ENCODE measurements at places on chromosomes 7 and 10.

- no peak for DNase-seq
Observed at GRCh38 chr7:29424295-29424983, 139.2 kb upstream of the PRR15 start.

- DNase-seq = no peak
Observed at GRCh38 chr7:92750447-92750839, 85.9 kb downstream of the CDK6 start.

DNA sequence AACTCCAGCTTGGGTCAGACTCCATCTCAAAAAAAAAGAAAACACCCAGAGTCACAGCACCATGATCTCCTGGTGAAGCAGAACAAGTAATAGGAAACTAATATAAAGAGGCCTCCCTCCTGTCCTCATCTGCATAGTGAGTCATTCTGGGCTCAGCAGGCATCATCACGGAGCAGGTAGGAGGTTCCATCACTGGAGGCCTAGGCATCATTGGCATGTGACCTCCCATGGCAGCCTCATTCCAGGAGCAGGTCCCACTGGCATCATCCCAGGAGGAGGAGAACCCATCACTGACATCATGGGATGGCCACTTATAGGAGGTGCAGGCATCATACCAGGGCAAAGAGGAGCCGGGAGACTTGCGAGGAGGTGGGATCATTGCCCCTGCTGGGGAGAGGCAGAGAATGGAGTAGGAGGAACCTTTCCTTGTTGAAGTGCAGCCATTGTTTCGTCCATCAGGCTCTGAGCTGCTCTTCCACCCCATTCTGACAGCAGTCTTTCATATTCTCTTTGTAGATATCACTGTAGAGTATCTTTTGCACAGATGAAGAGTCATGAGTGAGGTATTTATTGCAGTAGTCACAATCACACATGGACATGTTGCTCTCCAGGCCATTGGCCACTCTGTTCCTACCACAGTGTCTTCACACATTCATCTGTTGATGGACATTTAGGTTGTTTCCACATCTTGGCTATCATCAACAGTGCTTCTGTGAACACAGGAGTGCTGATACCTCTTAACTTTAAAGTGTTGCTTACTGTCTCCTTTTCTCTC, 73.8 kb downstream of the OSBPL3 start:
- DNase-seq = no peak

- no peak for DNase-seq
Observed at GRCh38 chr10:36817898-36818297, 307.5 kb upstream of the ANKRD30A start.

DNA sequence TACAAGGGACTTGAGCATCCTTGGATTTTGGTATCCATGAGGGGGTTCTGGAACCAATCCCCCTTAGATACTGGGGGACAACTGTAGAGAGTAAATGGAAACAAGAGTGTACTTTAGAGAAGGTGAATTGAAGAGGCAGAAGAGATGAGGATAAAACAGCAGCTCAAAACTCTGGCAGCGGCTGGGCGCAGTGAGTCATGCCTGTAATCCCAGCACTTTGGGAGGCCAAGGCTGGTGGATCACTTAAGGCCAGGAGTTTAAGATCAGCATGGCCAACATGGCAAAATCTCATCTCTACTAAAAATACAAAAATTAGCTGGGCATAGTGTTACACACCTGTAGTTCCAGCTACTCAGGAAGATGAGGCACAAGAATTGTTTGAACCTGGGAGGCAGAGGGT, 218.7 kb downstream of the GALNT17 start:
- no peak for DNase-seq

- no peak for DNase-seq
Observed at GRCh38 chr7:2700141-2700850, 12.3 kb downstream of the AMZ1 start.

DNA sequence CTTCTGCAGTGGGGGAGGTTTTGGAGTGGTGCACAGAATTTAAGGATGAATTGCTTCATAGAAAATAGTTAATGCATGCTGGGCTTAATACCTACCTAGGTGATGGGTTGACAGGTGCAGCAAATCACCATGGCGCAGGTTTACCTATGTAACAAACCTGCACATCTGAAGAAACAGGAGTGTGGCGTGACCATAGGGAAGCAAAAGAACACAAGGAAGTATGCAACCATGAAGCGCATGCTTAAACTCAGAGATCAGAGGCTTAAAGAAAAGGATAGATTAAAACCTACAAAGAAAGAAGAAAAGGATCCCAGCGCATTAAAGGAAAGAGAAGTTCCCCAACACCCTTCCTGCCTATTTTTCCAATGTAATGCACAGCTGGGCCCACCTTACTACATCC, 22.0 kb downstream of the CCDC126 start:
- no peak for DNase-seq

DNA sequence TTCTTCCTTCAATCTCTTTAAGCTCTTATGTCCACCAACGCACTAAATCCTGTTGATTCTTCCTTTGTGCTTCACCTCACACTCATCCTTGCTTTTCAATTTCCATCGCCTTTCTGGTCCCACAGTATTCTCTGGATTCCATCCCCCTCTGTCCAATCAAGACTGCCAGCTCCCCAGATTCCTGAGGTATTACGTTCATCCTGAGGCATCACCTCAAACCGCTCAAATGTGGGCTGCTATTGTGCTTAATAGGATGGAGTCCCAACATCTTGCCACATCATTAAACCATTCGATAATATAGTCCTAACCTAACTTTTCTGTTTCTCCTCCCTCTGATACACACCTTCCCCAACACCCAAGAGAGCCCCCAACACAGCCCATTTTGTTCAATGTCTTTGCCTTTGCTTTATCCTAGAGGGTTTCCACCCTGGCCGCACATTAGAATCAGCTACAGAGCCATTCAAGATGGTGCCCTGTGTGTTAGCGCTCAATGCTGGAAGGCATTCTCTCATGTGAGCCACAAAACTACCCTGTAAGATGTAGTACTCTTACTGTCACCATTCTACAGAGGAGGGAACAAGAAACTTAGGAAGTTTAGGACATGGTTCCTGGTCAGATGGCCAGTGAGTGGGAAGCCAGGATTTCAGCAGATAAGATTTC, 79.5 kb upstream of the LEP start:
- DNase-seq = no peak

GRCh38 chr10:100939763-100940344, 27.1 kb downstream of the SLF2 start:
- no peak for DNase-seq

- DNase-seq = no peak
Observed at GRCh38 chr7:149616898-149617297, 119.3 kb upstream of the ZNF746 start.

DNA sequence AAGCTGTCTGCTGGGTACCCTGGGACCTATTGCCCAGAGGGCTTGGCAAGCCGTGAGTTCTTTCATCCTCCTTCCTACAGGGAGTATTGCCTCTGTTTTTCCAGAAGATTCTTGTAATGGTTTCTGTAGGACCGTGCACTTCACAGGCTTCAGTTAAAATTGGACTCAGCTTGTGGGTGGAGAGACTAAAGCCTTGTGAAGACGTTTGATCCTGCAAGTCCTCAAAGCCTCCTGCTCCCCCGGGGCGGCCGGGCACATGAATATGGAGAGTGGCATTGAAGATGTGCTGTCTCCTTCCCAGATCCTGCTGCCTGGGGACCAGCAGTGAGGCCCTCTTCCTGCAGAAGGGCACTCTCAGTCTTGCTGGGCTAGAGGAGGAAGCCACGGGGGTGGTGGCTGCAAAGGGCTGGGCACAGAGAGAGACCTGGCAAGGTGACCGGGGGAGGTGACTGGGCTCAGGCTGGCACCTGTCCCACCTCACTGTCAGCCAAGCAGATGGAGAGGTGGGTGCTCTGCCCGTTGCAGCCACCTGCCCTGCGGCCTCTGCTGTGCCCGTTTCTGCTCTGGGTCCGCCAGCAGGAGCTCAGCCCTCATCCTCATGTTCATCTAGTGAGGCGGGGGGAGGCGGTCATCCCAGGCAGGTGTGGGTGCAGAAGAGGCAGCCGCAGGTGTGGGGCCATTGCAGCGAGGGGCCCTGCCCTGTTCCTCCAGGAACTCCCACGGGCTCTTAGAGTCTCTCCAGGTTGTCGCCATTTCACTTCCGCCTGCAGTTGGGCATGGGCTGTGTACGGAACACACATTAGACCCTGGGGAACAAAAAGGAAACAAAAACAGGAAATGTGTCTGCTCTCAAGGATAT, 55.7 kb downstream of the TMEM209 start:
- no peak for DNase-seq

DNA sequence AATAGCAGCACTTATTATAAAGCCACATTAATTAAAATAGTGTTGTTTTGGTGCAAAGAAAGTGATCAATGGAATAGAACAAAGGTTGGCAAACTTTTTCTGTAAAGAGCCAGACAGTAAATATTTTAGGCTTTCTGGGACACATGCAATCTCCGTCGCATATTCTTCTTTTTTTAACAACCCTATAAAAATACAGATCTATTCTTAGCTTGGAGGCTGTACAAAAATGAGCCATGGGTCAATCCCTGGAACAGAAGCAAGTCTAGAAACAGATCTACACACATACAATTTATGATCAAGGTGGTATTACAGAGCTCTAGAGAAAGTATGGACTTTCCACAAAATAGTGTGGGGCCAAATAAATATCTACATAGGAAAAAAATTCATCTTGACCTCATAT, 71.8 kb downstream of the ARHGAP21 start:
- DNase-seq = no peak

- DNase-seq = no peak
Observed at GRCh38 chr10:27723436-27723835, 22.2 kb downstream of the MKX start.

DNA sequence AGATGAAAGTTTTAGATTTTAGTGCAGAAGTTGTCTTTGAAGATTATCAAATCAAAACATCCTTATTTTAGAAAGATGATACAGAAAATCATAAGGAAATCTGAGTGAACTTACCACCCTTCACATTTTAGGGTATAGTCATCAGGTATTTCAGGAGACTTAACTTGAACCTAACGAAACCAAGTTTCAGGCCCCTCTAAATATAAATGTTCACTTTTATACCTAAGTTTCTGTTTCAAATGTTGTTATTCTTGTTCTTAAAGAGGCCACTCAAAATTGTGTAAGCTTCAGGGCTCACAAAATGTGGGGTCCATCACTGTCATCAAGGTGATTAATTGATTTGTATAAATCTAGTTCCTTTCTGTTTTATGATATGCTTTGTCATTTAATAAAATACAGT, 216.2 kb downstream of the KIAA1217 start:
- no peak for DNase-seq

DNA sequence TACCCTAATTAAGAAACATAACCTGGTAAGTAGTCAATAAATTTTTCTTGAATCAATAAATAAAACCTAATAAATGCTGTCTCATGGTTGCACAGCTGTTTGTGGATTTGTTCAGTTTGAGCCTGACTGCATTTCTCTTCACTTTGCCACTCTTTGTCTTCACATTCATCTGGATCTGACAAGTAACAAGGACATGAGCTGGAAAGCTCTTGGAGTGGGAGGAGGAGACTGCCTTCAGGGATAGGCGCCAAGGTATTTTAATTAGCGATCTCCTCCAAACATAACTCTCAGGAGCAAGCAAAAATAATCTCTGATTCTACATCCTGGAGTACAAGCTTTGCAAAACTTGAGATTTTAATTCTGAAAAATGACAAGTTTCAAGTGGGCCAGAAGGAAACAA, 251.0 kb downstream of the BMPER start:
- no peak for DNase-seq

- no peak for DNase-seq
Observed at GRCh38 chr10:8511026-8511425, 456.5 kb downstream of the GATA3 start.

GRCh38 chr7:80790877-80791276, 128.0 kb downstream of the SEMA3C start:
- no peak for DNase-seq

- DNase-seq = no peak
Observed at GRCh38 chr10:93235686-93236085, 162.0 kb downstream of the CYP26A1 start.

- no peak for DNase-seq
Observed at GRCh38 chr7:28958235-28958979, at the start of gene TRIL. Gene TRIL (minus strand): TSS chr7:28958330. CDS start chr7:28958046, 284 bp downstream.

DNA sequence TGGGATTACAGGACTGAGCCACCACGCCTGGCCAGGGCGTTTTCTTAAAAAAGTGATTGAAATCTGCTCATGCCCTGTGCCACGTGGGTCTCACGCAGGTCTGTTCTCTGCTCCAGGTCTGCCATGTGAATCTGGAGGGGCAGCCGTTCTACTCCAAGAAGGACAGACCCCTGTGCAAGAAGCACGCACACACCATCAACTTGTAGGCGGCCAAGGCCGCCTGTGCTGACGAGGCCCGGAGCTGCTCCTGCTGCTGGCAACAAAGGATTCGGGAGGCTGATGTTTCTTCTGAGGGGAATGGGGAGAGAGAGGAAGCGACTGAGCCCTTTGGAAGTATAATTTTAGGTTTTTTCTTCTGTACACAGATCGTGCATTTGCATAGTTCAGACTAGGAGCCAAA, 23.6 kb upstream of the BMPR1A start:
- DNase-seq = no peak

DNA sequence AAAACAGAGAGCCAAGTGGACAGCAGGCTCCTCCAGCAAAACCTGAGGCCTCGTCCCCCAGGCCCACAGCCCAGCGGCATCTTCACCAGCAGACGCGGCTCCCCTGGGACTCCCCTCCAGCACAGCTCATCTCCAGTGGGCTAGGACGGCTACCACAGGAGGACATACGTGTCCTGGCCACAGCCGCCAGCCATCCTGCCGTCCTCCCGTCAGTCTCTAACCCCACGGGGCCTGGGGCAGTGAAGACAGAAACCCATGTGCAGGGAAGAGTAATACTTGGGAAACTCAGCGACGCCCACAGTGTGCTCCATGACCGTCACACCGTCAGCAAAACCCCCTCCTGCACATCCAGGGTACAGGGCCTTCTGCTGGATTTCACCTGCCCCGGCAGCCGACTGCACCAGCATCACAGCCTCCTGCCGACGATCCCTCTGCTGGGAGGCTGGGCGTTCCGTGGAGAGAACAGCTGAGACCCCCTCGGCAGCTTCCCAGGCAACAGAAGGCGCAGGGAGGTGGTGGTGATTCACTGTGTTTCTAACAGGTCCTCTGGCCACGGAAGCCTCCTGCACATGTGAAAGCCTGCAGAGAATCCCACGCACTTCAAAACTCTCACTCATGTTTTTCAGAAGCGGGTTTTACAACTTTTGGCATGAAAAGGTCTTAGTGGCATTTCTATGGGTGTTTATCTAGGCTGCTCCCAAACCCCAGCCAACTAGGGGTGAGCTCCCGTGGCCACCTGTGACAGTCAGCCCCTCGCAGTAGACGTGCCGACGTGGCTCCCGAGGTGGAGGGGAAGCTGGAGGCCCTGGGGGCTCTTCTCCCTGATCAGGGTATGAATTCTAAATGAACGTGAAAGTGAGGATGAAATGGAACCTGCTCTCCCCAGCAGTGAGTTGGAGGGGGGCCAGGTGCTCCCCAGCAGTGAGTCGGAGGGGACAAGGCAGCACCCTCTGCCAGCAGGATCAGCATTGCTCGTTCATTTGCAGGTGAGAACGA, 513.5 kb downstream of the PTPRN2 start:
- no peak for DNase-seq

DNA sequence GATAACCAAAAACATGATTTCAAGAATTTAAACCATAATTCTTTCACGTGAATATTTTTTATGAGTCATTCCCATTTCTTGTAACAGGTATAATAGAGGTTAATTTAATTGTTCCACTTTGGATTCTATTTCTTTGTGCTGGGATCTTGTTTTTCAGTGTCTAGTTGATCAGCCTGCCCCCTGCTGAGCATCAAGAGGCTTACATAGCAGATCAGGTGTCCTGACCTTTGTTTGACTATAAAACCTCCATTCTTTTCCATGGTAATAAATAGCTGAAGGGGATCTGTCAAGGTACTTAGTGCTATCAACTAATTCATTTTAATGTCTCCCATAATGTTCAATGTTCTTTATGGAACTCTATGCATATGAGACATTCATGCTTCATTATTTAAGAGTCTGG, 4.9 kb downstream of the COL17A1 start:
- no peak for DNase-seq

GRCh38 chr10:128036746-128037543, 89.3 kb downstream of the MKI67 start:
- no peak for DNase-seq
